ENCODE measurements at places on chromosomes 1 and 21.

DNA sequence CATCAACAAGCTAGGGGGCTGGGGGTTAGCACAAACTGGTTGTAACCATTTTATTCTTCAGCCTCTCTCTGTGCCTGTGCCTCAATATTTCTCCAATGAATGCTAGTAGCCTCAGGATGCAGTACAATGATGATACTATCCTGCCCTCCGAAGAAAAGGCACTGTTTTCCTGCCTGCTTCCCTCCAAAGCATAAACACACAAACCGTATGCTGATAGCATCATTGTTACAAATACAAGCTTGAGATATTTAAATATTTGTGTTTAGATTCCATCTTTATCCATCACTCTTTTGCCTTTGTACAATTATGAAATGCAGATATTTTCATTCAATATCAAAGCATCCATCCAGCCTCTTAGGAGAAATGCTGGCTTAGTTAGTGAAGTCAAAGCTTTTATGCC is 404.8 kb downstream of the DUSP10 start:
- DNase-seq, result no peak

GRCh38 chr1:160794376-160794775 is 1.6 kb upstream of the LY9 start:
- no peak for DNase-seq

DNA sequence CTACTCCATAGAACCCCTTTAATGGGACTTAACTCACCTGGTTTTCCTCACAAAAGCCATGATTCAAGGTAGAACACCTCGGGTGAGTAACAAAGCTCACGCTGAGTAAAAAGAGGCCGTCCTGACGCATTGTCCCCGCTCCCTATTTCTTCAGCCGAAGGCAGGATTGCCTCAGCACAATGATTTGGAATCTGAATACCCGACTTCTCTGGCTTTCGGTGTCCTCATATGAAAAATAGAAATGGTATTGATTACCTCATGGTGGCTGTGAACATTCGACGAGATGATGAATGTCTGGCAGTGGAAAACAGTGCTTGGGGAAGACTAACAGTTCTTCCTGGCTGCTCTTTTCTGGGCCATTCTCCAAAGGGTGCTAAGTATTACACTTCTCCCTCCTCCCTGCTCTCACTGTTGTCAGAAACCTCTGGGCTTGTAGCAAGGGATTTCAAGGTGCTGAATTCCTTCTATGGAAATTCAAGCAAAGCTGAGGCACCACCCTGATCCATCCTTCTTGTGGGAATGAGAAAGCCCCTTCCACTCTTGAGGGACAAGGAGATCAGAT is 148.3 kb downstream of the C1orf94 start:
- no peak for DNase-seq

DNA sequence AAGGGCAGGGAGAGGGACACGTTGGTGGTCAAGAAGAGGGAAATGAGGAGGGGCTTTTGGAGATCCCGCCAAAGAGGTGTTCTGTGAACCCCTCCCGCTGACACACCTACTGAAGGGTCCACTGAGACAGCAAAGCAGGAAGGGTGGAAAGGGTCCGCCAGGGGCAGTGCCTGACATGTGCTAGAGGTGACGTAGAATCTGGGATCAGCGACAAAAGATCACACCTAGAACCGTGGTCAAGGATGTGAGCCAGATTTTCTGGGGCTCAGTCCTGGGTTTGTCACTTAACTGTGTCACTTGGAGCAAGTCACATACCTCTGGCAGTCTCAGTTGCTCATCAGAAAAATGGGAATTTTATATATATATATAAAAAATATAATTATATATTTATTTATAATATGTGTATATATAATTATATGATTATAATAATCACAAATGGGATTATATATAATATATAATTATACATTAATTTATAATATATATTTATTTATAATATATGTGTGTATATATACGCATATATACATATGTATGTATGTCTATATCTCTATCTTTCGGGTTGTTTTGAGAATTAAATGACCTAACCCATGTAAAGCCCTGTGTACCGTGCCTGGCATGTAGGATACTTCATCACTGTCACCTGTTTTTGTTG is 35.0 kb upstream of the ATP5PO start:
- no peak for DNase-seq

DNA sequence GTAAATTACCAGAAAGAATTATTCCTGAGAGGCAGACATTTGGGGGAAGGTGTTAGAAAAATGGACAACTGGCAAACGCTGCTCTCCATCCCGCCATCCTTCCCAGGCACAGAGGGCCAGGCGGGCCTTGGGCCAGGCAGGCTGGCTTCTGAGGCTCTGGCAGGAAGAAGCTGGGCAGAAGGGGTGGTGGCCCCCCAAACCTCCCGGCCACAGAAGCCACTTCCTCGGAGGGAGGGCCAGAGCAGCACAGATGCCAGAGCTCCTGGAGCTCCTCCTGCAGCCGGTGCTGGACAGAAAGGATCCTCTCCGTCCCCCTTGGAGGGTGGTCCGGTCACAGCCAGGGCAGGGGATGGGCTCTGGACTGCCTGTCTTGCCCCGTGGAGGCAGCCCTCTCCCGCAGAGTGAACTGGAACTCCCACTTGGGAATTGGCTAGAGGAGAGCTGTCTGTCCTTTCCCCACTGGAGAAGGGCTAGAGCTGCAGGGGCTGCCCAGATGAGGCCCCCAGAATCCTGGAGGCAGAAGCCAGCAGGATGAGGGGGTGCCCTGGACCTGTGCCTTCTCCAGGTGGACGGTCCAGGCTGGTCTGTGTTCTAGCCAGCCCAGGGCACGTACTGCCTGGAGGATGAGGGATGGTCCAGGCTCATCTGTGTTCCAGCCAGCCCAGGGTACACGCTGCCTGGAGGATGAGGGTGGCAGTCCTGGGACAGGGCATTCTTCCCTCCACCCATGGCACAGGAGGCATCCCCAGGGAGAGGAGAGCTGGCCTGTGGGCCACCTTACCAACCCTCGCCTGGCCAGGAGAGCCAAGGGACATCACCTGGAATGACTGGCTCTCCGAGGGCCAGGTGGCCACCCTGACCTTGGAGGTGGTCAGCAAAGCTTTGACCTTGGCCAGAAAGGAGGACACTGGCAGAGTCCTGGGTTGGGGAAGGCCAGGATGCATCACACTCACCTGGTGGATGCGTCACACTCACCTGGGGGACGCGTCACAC is 47.4 kb upstream of the ACTRT2 start:
- no peak for DNase-seq

GRCh38 chr1:81477710-81478109 is 323.0 kb upstream of the ADGRL2 start:
- DNase-seq, result no peak

GRCh38 chr1:57024855-57025254 is 59.0 kb upstream of the C8B start:
- no peak for DNase-seq

- DNase-seq, result no peak
These were observed 39.4 kb upstream of the NGF start for GRCh38 chr1:115377411-115377810.

DNA sequence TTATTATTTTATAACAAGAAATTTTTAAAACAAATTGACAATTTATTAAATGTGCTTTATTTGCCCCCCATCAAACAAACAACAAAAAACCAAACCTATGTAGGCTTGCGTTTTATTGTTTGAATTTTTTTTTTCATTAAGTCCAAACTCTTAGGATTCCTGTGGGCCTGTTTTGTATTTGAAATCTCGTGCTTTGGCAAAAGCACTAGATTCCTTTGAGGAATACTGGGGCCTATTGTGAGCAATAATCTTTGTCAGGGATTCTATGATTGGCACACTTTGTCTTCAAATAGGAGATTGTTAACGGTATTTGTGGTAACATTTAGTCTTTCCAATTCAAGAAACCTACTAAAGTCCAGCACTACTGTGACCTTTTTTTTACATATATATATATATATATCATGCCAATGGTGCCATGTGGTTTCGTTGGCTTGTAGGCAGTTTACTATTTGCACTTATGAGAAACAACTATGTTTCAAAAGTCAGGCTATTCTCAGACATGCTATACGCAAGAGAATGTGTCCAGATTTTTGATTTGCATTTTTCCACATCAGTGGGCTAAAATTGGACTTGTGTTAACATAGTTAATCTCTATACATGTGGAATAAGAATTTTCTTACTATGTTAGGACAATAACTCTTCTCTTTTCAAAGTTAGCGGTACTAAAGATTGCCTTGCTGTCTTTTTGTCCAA is 70.4 kb upstream of the GREM2 start:
- no peak for DNase-seq

GRCh38 chr1:192277635-192278034 is 39.2 kb upstream of the RGS21 start:
- no peak for DNase-seq

DNA sequence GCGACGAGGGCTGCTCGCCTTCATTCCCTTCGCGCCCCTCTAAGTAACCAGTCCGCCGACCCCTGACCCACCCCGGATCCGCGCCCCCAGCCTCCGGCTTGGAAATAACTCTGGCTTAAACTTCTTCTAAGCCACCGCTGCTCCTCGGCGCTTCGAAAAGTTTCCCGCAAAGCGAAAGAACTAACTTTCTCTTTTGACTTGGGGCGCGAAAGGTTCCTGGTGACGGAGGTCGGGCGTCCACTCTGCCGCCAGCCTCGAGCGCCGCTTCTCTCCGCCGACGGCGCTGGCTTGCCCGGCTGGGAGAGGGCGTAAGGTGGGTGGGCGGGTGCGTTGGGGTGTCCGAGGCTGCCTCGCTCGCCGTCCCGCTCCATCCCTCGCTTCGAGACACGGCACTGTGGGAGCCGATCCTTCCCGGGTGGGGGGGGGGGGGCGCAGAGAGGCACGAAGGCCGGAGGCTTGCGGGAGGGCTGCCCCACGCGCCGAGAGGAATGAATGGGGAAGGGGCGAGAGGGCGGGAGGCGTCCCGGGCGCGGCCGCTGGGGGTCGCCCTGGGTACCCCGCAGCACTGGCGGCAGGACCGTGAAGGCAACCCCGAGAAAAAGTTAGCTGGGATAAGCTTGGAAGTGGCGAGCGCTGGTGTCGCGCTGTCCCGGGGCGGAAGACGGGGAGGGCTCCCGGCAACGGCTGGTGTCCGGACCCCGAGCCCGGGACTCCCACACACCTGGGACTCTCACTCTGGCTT is 569 bp downstream of the ATF3 start:
- no peak for DNase-seq

GRCh38 chr1:236067854-236068454 is 3.1 kb upstream of the NID1 start:
- DNase-seq, result peak; percentile 41

DNA sequence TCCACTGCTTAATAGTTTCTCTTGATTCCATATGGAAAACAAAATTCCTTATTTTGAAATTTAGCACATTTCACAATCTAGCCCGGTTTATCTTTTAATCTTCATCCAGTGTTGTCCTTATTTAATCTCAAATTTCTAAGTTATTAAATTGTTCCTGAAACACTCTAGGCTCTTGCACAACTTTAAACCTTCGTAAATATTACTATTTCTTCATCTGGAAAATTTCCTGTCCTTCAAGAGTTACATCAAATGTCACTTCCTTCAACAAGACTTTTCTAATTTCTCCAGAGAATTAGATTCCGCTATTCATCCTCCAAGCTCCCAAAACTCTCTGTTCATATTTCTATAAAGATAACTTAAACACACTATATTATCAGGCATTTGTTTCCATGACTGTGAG is 6.5 kb downstream of the FMO5 start:
- DNase-seq, result no peak

Measured in brain pericyte (primary cell).